Right ventricle myocardium inferior (tissue), 1 donor: ENCODE measurements at places on chromosomes 4 and X. TPM values are rescaled to one million over a fixed set of nuclear protein-coding genes. Genes with fewer than 3 reads are reported as not detected.

Gene OTUD6A
- not detected for total RNA-seq

DNA sequence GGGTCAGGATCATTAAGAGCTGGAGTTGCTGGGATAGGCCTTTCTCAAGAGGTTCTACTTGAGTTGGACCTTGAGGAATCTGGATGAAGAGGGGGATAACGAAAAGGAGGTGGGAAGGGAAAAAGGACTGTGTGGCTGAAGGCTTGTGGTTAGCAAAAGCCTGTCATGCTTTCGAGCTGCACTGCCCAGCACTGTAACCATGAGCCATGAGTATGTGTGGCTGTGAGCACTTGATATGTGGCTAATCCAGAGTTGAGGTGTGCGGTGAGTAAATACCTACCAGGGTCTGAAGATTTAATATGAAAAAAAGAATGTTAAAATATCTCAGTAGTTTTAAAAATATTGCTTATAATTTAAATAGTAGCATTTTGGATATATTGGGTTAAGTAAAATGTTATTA lies 11.4 kb downstream of the TMEM165 start:
- no peak for DNase-seq

Gene OTC
- not detected for total RNA-seq

GRCh38 chrX:109739625-109740432 lies 6.8 kb upstream of the ACSL4 start:
- no peak for DNase-seq

DNA sequence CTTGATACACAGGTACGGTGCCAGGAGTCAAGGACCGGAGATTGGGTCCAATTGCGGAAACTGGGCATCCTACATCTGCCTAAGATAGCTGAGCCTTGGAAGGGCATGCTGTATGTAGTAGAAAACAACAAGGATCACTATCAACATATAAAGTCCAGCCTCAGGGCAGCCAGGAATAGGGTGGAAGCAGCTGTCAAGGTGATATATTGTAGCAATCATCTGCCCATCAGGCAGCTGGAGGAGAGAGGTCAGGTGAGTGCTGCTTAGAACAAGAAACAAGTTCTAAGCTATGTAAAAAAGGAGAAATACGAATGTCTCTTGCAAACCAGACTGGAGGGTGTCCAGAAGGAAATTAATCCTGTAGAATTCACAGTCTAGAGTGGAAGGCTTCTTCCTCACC lies 34.8 kb downstream of the KCNE5 start:
- no peak for DNase-seq

DNA sequence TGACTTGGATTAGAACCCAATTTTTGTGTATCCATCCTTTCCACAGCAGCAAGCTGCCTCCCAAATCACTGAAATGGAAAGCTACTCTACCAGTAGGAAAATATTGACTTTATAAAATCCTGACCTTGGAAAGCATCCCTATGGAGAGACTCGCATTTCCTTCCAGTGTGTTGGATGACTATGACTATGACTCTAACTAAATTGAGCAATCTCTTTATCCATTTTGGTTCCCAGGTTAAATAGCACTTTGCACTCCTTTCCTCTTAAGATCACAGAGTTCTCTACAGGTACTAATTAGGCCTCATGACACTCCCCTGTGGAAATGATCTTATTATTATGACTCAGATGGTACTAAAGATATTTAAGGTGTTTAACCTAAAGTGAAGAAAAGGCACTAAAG lies 431.8 kb downstream of the PPARGC1A start:
- DNase-seq, result no peak

GRCh38 chrX:72609313-72609712 lies 36.7 kb upstream of the HDAC8 start:
- DNase-seq, result no peak

DNA sequence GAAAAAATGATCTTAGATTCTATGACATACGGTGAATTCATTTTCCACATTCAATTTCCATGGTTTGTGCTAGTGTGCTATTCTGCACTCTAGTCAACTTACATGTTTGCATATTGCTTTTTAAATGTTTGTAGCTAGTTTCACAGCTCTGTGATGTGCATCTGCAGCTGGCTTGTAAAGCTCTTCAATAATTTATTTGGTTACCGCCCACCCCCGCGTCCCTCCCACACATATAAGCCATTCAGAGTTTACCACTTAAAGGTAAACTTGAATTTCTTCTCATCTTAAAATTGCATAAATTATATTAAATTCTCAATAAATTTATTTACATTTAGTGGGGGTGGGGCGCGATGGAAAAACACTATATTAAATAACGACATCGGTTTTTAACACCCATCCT lies 291 bp upstream of the NBDY start:
- DNase-seq, result no peak

DNA sequence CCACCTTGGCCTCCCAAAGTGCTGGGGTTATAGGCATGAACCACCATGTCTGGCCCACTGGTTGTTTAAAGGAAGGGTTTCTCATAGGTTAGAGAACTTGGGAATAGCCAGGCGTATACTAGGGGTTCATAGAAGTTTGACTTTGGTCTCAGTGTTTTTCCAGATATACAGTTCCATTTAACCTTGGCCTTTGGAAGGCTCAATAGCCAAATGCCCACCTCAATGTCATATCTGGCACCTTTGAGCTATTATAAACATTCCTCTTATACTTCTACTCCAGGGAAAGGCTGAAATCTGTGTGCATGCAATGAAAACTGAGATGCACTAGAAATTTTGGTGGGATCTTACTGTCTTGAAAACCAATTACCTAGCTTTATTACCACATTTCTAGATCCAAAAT lies 47.5 kb upstream of the PROM1 start:
- no peak for DNase-seq

DNA sequence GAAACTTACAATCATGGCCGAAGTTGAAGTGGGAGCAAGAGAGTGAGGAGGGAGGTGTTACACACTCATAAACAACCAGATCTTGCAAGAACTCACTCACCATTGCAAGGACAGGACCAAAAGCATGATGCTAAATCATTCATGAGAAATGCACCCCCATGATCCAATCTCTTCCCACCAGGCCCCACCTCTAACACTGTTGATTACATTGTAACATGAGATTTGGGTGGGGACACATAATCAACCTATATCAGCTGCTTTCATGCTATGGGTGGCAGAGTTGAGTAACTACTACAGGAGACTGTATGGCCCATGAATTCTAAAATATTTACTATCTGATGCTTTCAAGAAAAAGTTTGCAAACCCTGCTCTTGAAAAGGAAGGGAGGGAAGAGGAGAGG lies 155.1 kb downstream of the DEFB131A start:
- DNase-seq, result no peak

GRCh38 chr4:155972098-155972497 lies 18.4 kb upstream of the CTSO start:
- DNase-seq, result peak; percentile 44

DNA sequence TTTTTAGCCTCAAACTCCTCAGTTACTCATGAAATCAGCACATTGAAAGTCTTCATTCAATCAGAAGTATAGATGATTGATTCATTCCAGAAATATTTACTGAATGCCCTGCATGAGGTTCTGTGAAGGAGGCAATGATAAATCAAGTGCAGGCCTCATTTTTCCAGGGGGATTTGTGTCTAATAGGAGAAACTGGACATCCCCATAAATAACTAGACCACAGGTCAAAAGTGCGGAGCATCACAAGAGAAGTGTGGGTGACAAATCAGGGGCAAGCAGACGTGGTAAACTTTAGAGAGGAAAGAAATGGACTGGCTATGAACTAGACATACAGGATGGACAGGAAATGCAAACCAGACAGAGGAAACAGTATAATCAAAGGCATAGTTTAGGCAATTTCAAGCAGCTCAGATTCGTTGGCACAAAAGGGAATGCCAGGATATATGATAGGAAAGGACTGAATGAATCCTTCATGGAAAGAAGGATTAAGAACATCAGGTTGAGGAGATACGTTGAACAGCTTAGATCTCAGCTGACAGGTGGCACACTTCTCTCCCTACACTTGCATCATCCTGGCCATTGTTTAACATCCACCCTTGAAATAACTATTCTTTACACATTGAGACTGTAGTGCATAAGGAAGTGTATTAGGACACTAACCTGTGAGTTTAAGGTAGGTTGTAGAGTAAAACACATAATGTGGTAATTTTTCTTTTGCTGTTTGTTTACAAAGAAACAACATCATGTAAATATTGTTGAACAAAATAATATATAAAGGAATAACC lies 69.6 kb upstream of the RASGEF1B start:
- DNase-seq, result no peak

DNA sequence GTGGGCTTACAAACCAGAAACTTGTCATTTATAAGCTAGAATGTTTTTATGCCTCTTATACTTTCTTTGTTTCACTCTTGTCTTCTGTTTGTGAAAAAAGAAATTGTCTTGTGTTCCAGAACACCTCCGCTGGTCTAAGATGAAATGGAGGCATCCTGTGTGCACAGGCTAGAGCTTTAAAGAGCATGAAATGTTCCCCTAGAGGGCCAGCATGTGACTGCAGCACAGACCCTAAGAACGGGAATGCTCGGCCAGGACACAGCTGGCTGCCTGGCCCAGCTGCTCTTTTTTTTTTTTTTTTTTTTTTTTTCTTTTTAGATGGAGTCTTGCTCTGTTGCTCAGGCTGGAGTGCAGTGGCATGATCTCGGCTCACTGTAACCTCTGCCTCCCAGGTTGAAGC lies 33.6 kb downstream of the SETD7 start:
- DNase-seq, result no peak

Gene CXCL6
- total RNA-seq, result 0.27 TPM

DNA sequence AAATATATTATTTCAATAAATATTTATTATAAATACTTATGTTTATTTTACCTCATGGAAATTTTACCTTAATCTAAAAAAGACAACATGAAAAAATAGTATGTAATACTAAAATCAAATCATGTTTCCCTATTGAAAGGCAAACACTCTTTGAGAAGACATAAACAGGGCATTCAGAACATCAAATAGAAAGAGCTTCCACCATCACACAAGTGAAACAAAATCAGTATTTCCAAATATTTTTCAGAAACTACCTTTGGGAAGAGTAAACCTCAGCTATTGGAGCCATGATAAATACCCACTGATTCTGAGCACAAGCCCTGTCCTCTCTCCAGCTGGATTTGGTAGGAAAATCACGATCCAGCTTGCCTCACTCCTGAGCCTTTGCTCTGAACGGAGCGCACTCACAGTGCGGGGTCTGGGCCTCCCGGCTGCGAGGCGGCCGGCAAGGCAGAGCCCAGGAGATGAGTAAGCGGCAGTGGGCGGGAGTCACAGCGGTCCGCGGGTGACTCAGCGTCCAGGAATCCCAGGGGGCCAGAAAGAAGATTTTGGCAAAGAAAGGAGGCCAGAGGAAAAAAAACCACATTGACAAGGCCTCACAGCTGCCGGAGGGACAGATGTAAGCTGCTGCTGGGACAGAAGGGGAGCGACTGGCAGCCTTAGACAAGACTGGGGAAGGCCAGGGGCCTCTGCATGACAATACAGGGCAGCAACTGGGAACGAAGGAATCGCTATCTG lies 14.7 kb upstream of the ANXA5 start:
- peak; percentile 92 for DNase-seq

DNA sequence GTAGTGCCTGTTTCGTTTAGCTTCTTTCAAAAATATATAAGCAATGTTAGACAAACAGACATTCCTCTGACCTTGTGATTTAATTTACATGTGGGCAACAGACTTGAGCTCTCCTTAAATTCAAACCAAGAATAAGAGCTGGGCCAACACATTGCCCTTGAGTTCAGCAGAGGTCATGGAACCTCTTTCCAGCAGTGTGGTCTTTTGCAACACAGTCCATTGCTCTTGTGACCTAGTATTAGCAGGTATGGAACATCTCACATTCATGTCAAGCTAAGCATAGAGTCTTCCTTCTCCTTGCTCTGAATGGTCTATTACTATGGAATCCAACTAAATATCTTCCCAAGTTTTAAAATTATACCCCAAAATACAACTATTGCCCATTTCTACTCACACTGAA lies 33.7 kb upstream of the MND1 start:
- DNase-seq, result no peak

Gene LUZP4
- total RNA-seq, result not detected

Gene TLR1
- 4.3 TPM for total RNA-seq

DNA sequence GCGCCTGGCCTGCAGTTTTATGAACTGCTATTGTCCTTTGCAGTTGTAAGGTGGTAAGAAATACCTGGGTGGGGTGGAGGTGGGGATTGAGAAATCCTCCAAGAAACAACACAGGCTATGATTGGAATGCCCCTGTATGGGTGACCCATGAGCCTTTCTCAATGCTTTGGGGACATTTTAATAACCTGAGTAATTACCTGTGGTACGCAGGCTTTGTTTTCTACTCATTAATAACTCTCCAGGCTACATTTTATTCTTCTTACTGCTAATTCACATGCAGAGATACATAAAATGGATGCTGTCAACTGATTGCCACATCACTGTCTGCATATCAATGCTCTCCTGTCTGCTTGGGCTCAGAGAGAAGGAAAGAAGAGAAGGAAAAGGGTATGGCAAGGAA lies 41.8 kb downstream of the PHEX start:
- no peak for DNase-seq

GRCh38 chr4:2526559-2526958 lies 9.9 kb upstream of the FAM193A start:
- DNase-seq, result no peak

GRCh38 chr4:41364876-41365275 lies 108.1 kb downstream of the UCHL1 start:
- no peak for DNase-seq

Gene DCAF4L1
- 0.24 TPM for total RNA-seq

Gene F11
- not detected for total RNA-seq

DNA sequence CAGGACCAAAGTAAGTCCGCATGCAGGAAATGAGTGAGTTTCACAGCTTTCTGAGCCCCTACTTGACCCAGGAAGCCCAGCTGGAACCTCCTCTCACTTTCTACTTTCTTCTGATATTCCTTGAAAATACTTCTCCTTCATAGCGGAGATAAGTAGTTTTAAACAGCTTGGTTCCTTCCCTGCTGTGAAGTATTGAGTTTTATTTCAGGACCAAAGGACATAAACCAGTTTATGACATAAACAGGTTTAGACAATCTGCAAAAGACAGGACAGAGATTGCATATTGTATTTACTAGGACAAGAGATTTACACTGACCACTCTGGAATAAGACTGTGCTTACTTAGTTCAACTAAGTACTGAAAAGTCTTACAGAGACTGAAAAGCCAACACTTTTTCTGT lies 54.8 kb downstream of the PAGE2 start:
- no peak for DNase-seq

DNA sequence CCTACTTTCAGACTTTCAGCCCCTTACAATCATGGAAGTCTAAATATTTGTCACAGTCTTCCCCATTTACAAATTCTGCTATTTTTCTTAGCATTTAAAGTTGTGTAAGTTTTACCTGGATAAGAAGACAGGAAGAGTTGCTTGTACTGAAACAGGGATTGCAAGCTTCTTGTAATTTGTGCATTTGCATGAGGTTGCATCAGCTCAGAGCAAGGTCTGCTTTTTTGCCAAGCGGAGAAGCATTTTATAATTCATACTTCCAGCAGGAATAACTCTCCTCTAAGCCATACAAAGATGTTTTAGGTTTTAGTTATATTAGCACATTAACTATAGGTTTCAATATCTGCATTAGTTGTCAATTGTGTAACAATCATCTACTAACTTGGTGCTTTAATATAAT lies 922.0 kb upstream of the PABPC4L start:
- DNase-seq, result no peak

GRCh38 chrX:107730991-107731766 lies 44.4 kb downstream of the TSC22D3 start:
- DNase-seq, result no peak

Gene TREX2
- not detected for total RNA-seq

- no peak for DNase-seq
These were observed 5.5 kb downstream of the USP9X start for GRCh38 chrX:41090568-41091238.

- DNase-seq, result no peak
These were observed 100.9 kb upstream of the TBC1D9 start for GRCh38 chr4:140857111-140857510.
